NCI-H460 (cell line): ENCODE measurements at places on chromosomes 3 and 15. TPM values are rescaled to one million over a fixed set of nuclear protein-coding genes. Genes with fewer than 3 reads are reported as not detected.

CLEC3B gene
- 0.12 TPM in 1 of 2 replicates, not detected in the other for total RNA-seq

SERPINI1 gene
- total RNA-seq, result 1.1 and 1.5 TPM in 2 replicates

CCDC13 gene
- 0.87 and 2.8 TPM in 2 replicates for total RNA-seq

ECT2 gene
- total RNA-seq, result 169 and 171 TPM in 2 replicates

TMEM41A gene
- 13.3 and 15.4 TPM in 2 replicates for total RNA-seq

SEMA6D gene
- total RNA-seq, result 0.02 and 0.09 TPM in 2 replicates

DCBLD2 gene
- 54.0 and 54.1 TPM in 2 replicates for total RNA-seq

ARHGAP31 gene
- total RNA-seq, result 1.2 and 1.4 TPM in 2 replicates

OSTN gene
- total RNA-seq, result not detected in 2 replicates

TRAIP gene
- 5.3 and 5.7 TPM in 2 replicates for total RNA-seq

SELENOT gene
- total RNA-seq, result 91.4 and 101 TPM in 2 replicates

DET1 gene
- 11.5 and 13.0 TPM in 2 replicates for total RNA-seq

NR1I2 gene
- total RNA-seq, result 0.12 TPM in 1 of 2 replicates, not detected in the other

VEPH1 gene
- 0.50 TPM in 1 of 2 replicates, not detected in the other for total RNA-seq

FGD5 gene
- total RNA-seq, result 0.17 TPM in 1 of 2 replicates, not detected in the other

PRSS50 gene
- total RNA-seq, result not detected in 2 replicates

MYRIP gene
- total RNA-seq, result 2.5 and 2.7 TPM in 2 replicates

GP9 gene
- total RNA-seq, result not detected in 2 replicates

SH2D7 gene
- total RNA-seq, result not detected in 2 replicates

SEMA3G gene
- 0.10 and 0.35 TPM in 2 replicates for total RNA-seq

GOLGA8M gene
- total RNA-seq, result not detected in 2 replicates

GALNT15 gene
- total RNA-seq, result 0.07 and 0.09 TPM in 2 replicates

POLQ gene
- 4.0 and 5.8 TPM in 2 replicates for total RNA-seq

OTOL1 gene
- total RNA-seq, result not detected in 2 replicates

ZSCAN2 gene
- total RNA-seq, result 9.1 and 10.3 TPM in 2 replicates

FAM107A gene
- total RNA-seq, result 0.05 TPM in 1 of 2 replicates, not detected in the other

RNF168 gene
- 9.5 and 11.7 TPM in 2 replicates for total RNA-seq

ANKRD34C gene
- not detected in 2 replicates for total RNA-seq

ADGRG7 gene
- not detected in 2 replicates for total RNA-seq

LDHAL6B gene
- not detected in 2 replicates for total RNA-seq

GOLGA8R gene
- total RNA-seq, result 0.81 and 1.2 TPM in 2 replicates

GOLGA6L10 gene
- total RNA-seq, result 0.75 and 2.2 TPM in 2 replicates

NPTN gene
- 56.9 and 59.7 TPM in 2 replicates for total RNA-seq

LYSMD2 gene
- 22.5 and 23.5 TPM in 2 replicates for total RNA-seq

SLC12A8 gene
- 8.9 and 9.3 TPM in 2 replicates for total RNA-seq

ANKUB1 gene
- total RNA-seq, result not detected in 2 replicates

CLDN18 gene
- total RNA-seq, result not detected in 2 replicates

AP3B2 gene
- total RNA-seq, result 0.89 and 1.1 TPM in 2 replicates

NME9 gene
- not detected in 2 replicates for total RNA-seq

CADPS gene
- not detected in 2 replicates for total RNA-seq

ZNF501 gene
- 1.9 and 3.8 TPM in 2 replicates for total RNA-seq

ATP13A5 gene
- not detected in 2 replicates for total RNA-seq

DGKG gene
- 14.5 and 17.5 TPM in 2 replicates for total RNA-seq

MLF1 gene
- 6.6 and 8.5 TPM in 2 replicates for total RNA-seq

P2RY12 gene
- not detected in 2 replicates for total RNA-seq

RTP4 gene
- not detected in 2 replicates for total RNA-seq

ADAMTS7 gene
- total RNA-seq, result 1.8 and 2.1 TPM in 2 replicates
